Brain pericyte (primary cell): ENCODE measurements at places on chromosomes 2 and 18.

GRCh38 chr2:238886453-238887094, 38.7 kb downstream of the TWIST2 start:
- no peak for DNase-seq

DNA sequence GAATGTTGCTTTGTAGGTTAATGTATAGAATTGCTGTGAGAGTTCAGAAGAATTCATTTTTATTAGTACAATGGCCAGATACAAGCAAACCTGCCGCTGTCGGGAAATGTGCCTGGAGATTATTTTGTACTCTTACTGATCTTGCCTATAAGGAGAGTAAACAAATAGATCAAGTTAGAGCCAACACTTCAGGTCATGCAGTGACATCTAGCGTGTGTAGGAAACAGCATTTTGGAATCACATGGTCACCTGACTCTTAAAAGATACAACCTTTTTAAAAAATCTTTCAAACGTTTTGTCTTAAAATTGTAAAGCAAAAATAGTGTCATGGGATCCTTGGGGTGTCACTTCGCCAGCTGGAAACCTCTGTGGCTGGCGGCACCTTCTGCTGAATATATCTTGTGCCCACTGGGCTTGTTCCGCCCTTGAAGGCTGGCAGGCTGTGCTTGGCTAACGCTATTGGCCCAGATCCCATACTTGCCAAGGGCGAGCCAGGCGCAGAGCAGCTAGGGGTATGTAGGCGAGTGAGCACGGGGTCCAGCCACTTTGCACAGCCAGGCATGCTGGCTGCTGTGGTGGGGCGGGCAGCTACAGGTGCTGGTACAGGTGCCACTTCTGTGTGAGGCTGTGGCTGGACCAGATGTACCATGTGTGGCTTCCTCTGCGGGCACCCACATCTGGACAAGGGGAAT, 19.5 kb upstream of the RPRM start:
- DNase-seq, result no peak

GRCh38 chr2:132253496-132254305, 91.9 kb upstream of the ANKRD30BL start:
- DNase-seq, result no peak

DNA sequence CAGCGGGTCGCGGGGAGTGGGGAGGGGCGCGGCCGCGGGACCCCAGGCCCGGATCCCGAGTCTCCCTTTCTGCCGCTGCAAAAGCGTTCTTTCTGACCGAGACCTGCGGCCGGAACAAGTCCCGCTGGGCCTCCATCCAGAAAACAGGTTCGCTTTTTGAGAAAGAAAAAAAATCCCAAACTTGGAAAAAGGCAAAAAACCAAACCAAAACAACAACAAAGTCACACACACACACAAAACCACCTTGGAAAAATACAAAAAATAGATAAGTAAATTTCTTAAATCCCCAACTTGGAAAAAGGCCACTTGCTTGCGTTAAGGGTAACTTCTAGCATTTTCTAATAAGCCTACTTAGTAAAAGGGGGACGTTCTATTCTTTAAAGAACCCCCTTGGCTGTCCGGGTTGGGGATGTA, 250 bp upstream of the CHST10 start:
- DNase-seq, result no peak

GRCh38 chr2:241179899-241180298, 8.6 kb upstream of the ANO7 start:
- DNase-seq, result no peak
